Stimulated activated CD8-positive, alpha-beta memory T cell treated with anti-CD3 and anti-CD28 coated beads, Interleukin-12 subunit alpha, Interleukin-12 subunit beta, amount 100 ng/mL, for 4 hours (primary cell): ENCODE measurements at places on chromosomes 5 and 9.

GRCh38 chr5:157100140-157100679 is 8.6 kb downstream of the HAVCR2 start:
- DNase-seq = no peak

GRCh38 chr5:2529371-2530092 is 221.9 kb downstream of the IRX2 start:
- no peak for DNase-seq

GRCh38 chr9:99300603-99301002 is 78.5 kb downstream of the SEC61B start:
- no peak for DNase-seq

DNA sequence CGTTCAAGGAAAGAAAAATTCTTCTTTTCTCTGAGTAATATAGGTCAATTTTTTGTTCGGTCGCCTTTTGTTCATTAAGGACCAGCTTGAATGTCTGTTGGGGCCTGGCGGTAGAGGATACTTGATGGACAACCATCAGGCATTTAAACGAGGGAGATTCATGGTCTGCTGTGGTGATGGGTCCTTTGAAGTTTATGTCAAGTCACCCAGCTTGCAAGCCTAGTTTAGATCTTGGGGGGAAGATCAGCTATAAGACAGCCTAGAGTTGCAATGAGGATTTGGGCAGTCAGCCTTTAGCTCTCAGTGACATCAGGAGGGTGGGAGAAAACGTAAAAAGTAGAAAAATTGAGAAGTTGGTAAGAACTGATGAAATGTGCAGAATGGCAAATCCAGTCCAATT is 80.2 kb upstream of the SPRY4 start:
- DNase-seq = no peak

GRCh38 chr9:124733964-124734740 is 37.0 kb downstream of the NR6A1 start:
- DNase-seq = no peak

DNA sequence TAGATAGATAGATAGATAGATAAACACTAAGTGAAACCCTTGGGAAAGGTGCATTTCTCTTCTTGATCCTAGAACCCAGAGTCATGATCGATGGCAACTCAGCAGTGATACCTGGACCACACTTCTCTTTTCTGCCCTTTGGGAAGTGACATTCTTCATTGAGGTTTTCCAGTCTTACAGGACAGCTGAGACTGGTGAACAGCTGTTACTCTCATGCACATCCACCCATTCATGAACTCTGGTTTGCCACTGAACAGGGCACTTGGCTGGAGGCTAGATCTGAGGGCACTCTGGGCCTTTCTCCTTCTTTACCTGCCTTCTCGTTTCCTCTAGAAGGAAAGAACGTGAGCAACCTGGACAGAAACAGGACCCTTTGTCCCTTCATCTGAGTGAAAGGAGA is 164.5 kb downstream of the DRD1 start:
- no peak for DNase-seq

DNA sequence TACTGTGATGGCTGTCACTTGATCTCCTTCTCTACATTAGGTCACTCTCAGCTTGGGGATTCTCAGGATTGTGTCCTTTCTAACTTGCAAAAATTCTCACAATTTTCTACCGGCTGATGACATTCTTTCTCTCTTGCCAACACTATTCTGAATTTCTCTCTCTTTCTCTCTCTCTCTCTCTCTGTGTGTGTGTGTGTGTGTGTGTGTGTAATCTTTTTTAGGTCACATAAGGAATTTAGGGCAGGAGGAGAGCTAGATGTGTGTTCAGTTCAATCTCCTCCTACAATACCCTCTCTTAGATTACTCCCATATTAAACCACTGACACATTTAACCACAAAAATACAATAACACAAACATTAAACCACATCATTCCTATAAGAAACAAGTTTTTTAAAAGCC is 242.3 kb upstream of the NREP start:
- no peak for DNase-seq
